Activated CD4-positive, alpha-beta T cell treated with anti-CD3 and anti-CD28 coated beads, Interleukin-2, amount 50 U/mL, for 16 hours (primary cell): ENCODE measurements at places on chromosomes 6 and 20.

GRCh38 chr20:8587810-8588209 lies 455.7 kb downstream of the PLCB1 start:
- peak; percentile 3 for DNase-seq

DNA sequence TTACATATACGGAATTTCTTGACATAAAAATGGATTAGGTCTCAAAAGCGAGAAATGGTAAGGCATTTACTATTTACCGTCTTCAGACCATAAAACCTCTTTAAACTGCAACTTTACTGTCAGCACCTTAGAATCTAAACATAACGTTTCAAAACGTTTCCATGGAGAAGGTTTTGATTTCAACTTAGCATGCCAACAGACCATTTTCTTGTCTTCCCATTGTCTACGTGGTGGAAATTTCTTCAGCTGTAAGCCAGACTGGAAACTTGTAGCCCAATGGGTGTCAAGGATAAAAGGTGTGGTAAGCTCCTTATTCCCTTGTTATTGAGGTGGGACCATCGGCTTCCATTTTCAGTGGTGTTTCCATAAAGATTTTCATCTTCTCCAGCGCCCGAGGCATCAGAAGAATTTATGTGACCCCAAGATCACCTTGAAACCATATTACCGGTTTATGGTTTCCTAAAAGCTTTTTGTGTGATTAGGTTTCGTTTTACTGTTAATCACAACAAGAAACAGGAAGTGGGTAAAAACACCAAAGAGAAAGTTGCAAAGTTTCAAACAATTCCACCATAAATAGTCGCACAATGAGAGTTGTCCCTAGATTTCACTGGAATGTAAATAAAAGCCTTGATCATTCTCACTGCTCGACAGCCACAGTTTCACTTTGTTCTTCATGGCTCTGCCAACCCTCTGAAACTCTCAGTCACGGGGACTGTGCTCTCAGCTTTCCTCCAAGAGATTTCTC lies 63.0 kb upstream of the CD2AP start:
- DNase-seq = peak; percentile 35

DNA sequence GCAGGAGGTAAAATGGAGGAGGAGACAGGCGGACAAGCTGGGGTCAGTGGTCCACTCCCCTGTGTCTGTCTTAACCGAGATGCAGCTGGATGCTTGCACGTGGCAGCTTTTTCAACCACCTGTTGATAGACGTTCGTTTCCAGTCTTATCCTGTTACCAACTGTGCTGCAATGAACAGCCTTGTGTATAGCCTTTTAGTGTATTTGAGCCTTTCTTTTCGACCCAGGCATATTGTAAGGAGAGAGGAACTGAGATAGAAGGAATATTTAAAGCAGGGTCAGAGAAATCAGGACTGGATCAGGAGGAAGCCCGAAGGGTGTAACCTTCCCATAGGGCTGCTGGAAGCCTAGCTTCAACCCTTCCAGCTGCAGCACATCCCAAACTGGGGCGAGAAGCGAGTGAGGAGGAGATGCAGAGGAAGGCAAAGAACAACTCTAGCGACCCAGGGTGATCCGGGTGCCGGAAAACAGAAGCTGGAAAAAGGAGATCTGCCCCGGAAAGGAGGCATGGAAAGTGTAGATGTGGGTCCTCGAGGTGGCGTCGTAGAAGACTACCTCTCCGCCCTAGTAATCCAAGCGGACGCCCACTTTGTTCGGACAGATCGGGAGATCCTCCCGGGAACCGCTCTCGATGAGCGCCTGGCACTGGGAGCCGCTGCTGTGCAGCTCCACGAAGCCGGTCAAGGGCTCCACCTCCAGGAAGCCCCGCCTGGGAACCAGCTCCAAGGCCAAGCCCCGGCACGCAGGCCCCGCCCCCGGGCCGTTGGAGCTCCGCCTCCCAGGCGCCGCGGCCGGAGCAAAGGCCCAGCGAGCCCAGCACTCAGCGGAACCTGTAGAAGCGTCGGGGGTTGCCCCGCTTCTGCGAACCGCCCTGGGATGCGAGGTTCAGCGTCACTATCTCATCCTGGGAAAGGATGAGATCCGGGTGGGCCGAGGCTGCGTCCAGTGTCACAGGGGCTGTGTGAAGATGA lies 11.2 kb downstream of the TRIM31 start:
- peak; percentile 60 for DNase-seq

DNA sequence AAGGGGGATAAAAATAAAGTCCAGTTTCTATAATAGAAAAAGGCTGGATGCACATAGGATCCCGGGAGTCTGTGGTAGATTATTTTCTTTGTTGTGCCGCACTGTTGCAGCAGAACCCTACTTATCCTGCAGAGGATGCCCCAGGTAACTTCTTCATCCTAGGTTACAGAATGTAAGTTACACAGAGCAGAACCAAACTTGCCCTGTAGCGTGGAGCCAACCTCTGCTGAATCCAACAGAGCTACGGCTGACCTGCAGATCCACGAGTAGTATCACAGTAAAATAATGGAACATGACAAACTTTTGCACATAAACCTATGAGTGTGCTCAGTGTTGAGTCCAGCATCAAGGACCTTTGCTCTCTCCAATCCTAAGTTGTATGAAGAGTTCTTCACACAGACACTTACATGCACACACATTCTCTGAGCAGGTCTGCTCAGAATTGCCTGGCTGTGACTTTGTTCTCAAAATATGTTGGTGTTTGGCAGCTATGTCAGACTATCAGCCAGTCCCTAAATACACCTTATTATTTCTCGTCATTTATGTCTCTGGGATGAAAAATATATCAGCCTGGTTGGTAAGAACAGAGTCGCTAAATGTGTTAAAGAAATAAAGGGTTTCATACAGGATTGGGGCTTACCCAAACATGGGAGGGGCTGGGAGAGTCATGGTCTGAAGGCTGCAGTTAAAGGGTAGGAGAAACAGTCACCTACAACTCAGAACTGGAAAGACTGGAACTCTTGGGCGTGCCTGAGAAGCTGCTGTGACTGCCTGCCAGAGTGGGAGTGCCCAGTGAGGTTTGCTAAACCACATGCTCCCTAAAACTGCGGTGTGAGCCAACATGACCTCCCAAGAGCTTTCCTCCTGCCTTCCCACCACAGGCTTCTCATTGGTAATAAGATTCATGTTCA lies 165.1 kb upstream of the SLC24A3 start:
- DNase-seq = no peak
